H1 (cell line): ENCODE measurements at places on chromosomes 5 and 9.

DNA sequence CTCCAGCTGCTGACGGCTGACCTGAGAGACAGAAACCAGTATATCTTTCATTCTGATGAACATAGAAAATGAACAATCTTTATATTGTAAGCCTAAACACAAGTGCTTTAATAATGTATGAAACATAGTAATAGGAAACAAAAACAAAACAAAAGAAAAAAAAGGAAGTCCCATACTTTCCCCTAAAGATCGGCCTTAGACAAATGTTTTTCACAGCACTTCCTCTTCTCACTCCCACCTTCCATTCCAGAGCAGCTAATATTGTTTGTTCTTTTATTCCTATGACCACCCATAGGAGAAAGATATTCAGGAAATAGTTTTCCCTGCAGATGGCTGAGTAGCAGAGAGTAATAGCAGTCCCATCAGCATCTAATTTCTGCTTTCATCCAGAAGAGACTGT, 194.4 kb upstream of the SLC27A6 start:
- H3K4me1 ChIP-seq, result no peaks in the 10 kb centered on the region
- H3K27ac ChIP-seq, result no peak overlapping the region
- H3K4me3 ChIP-seq, result no peak overlapping the region
- no peaks in the 10 kb centered on the region for H3K36me3 ChIP-seq
- no peak for DNase-seq

GRCh38 chr9:89793124-89793495, 188.3 kb downstream of the GADD45G start:
- H3K27me3 ChIP-seq, result no peaks in the 10 kb centered on the region
- H3K4me1 ChIP-seq, result no peaks in the 10 kb centered on the region
- H3K27ac ChIP-seq, result no peak overlapping the region
- H3K36me3 ChIP-seq, result no peaks in the 10 kb centered on the region

GRCh38 chr5:146209714-146210113, 6.3 kb downstream of the RBM27 start:
- no peaks in the 10 kb centered on the region for H3K4me1 ChIP-seq
- no peak overlapping the region for H3K4me3 ChIP-seq
- H3K36me3 ChIP-seq, result no peaks in the 10 kb centered on the region
- DNase-seq, result no peak
- H3K27me3 ChIP-seq, result no peaks in the 10 kb centered on the region

DNA sequence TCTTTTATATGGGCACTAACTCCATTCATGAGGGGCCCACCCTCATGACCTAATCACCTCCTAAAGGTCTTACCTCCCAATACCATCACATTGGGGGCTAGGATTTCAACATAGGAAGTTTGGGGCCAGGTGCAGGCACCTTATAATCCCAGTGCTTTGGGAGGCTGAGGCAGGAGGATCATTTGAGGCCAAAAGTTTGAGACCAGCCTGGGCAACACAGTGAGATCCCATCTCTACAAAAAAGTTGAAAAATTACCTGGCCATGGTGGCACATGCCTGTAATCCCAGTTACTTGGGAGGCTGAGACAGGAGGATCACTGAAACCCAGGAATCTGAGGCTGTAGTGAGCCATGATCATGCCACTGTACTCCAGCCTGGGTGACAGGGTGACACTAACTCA, 76.7 kb downstream of the MYO10 start:
- H3K27me3 ChIP-seq, result no peaks in the 10 kb centered on the region
- no peak overlapping the region for H3K4me3 ChIP-seq
- peaks cover 15% of the 10 kb centered on the region; the same call in 1 of the 2 replicates for H3K4me1 ChIP-seq
- DNase-seq, result no peak
- H3K27ac ChIP-seq, result no peak overlapping the region

- H3K27me3 ChIP-seq, result no peaks in the 10 kb centered on the region; the same call in 1 of the 2 replicates
- H3K27ac ChIP-seq, result no peak overlapping the region
- H3K36me3 ChIP-seq, result no peaks in the 10 kb centered on the region
- H3K4me3 ChIP-seq, result no peak overlapping the region
- DNase-seq, result no peak
Observed at GRCh38 chr9:34451545-34451944, 6.8 kb downstream of the FAM219A start.

DNA sequence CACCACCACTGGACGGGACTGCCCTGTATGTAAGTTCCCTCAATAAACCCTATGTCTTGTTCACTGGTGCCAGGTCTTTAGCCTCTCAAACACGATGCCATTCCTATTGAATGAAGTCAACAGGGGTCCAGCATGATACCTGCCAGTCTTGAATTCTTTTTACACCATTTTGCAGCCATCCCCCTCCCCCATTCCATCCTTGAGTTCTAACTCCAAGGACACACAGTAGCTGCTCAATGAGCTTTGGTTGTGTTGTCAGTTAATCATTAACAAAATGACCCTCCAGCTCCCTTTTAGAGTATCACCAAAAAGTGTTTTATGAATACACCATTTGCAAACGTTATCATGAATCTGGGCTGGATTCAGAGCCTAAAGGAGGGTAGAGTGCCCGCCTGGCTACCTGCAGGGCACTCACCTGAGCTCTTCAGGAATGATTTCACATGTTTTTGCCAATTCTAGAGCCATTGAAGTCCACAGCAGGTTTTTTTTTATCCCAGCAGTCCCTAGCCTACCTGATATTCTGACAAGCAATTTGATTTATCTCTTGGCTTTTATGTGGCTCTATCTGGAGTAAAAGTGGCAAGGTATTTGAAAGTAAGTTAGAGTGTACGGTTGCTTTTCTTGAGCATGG, 271.8 kb downstream of the SMARCA2 start:
- no peaks in the 10 kb centered on the region for H3K27me3 ChIP-seq
- no peak overlapping the region for H3K4me3 ChIP-seq
- H3K4me1 ChIP-seq, result peaks cover 19% of the 10 kb centered on the region

DNA sequence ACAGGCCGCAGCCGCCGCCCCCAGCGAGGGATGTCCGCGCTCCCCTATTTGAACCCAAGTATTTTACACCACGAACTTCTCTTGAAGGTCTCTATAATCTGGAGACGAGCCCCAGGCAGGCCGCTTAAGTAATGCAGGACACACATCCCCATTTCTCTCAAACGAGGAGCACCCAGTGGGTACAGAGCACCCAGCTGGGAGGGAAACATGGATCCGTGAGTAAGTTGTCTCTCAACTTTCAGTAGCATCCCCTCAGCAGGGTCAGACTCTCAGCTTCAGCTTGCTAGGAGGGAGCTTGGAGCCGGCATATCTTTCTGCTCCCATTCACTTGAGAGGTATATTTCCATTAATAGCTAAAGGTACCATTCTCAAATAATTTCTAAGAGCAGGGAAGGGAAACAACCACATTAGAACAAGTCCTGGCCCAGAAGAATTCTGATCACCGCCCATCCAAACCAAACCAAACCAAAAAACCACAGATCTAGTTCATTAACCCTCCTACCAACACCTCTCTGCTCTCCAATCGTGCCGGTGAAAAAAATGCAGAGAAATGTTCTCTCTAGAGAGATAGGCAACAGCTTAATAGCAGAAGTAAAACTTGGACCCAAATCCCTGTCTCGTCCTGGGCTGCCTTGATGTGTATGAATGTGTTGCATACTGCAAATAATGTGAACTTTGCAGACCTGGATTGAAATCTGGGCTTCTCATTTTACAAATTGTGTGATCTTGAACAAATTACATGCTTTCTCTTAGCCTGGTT, 910 bp downstream of the TDRD7 start:
- H3K27ac ChIP-seq, result no peak overlapping the region
- no peaks in the 10 kb centered on the region for H3K4me1 ChIP-seq
- no peak for DNase-seq

DNA sequence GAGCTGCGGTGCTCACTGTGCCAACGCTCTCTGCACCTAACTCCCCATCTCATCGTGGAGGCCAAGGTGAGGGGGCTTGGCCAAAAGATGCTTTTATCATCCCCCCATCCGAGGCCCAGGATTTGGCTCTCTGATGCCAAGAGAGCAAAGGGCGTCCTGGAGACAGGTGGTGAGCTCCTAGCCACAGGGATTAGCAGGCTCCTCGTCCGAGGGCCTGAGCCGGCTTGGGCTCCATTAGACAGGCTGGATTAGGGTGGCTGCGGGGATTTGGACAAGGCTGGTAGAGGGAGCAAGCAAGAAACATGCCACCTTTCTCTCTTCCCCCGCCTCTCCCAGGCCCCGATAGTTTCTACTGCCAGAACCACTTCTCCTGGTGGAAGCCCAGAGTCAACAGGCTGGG, 1.0 kb upstream of the GRM6 start:
- H3K4me3 ChIP-seq, result no peak overlapping the region
- no peak for DNase-seq
- H3K4me1 ChIP-seq, result no peaks in the 10 kb centered on the region; the same call in 1 of the 2 replicates
- no peak overlapping the region for H3K27ac ChIP-seq
- H3K36me3 ChIP-seq, result no peaks in the 10 kb centered on the region

GRCh38 chr9:38700695-38701094, 19.2 kb downstream of the FAM240B start:
- H3K4me3 ChIP-seq, result no peak overlapping the region
- H3K36me3 ChIP-seq, result no peaks in the 10 kb centered on the region
- no peak for DNase-seq
- no peak overlapping the region for H3K27ac ChIP-seq
- no peaks in the 10 kb centered on the region for H3K4me1 ChIP-seq
- no peaks in the 10 kb centered on the region; the same call in 1 of the 2 replicates for H3K27me3 ChIP-seq

GRCh38 chr9:133375116-133375723, 640 bp downstream of the SURF4 start:
- H3K4me1 ChIP-seq, result no peaks in the 10 kb centered on the region
- no peaks in the 10 kb centered on the region for H3K36me3 ChIP-seq
- DNase-seq, result no peak
- peak overlapping the region; percentile 80 for H3K27ac ChIP-seq
- peak overlapping the region; percentile 70 for H3K4me3 ChIP-seq

- no peaks in the 10 kb centered on the region for H3K27me3 ChIP-seq
- no peak overlapping the region for H3K27ac ChIP-seq
- no peaks in the 10 kb centered on the region for H3K36me3 ChIP-seq
- H3K4me3 ChIP-seq, result no peak overlapping the region
- DNase-seq, result no peak
- peaks cover 8% of the 10 kb centered on the region for H3K4me1 ChIP-seq
Observed at GRCh38 chr5:142221091-142221860, 103.5 kb downstream of the SPRY4 start.
